Thoracic aorta (tissue), 2 donors: ENCODE measurements at places on chromosomes 12 and 14. TPM values are rescaled to one million over a fixed set of nuclear protein-coding genes. Genes with fewer than 3 reads are reported as not detected.

- no peaks in the 10 kb centered on the region for H3K36me3 ChIP-seq
- H3K4me3 ChIP-seq: no peak overlapping the region
- DNase-seq: no peak
- peaks cover 7% of the 10 kb centered on the region for H3K4me1 ChIP-seq
- no peaks in the 10 kb centered on the region for H3K27me3 ChIP-seq
- H3K27ac ChIP-seq: no peak overlapping the region
Observed at GRCh38 chr14:69101331-69101826, 51.5 kb downstream of the DCAF5 start.

- H3K4me1 ChIP-seq: no peaks in the 10 kb centered on the region
- no peaks in the 10 kb centered on the region for H3K27me3 ChIP-seq
- no peaks in the 10 kb centered on the region for H3K36me3 ChIP-seq
- H3K27ac ChIP-seq: no peak overlapping the region
- no peak for DNase-seq
- H3K4me3 ChIP-seq: no peak overlapping the region
Observed at GRCh38 chr12:69000540-69001243, 67.7 kb upstream of the CPM start.

GRCh38 chr12:83335748-83336147, 649.0 kb downstream of the TMTC2 start:
- H3K4me1 ChIP-seq: no peaks in the 10 kb centered on the region
- H3K4me3 ChIP-seq: no peak overlapping the region
- no peaks in the 10 kb centered on the region for H3K36me3 ChIP-seq
- DNase-seq: no peak
- H3K27ac ChIP-seq: no peak overlapping the region

Gene IL31
- not detected for total RNA-seq

DNA sequence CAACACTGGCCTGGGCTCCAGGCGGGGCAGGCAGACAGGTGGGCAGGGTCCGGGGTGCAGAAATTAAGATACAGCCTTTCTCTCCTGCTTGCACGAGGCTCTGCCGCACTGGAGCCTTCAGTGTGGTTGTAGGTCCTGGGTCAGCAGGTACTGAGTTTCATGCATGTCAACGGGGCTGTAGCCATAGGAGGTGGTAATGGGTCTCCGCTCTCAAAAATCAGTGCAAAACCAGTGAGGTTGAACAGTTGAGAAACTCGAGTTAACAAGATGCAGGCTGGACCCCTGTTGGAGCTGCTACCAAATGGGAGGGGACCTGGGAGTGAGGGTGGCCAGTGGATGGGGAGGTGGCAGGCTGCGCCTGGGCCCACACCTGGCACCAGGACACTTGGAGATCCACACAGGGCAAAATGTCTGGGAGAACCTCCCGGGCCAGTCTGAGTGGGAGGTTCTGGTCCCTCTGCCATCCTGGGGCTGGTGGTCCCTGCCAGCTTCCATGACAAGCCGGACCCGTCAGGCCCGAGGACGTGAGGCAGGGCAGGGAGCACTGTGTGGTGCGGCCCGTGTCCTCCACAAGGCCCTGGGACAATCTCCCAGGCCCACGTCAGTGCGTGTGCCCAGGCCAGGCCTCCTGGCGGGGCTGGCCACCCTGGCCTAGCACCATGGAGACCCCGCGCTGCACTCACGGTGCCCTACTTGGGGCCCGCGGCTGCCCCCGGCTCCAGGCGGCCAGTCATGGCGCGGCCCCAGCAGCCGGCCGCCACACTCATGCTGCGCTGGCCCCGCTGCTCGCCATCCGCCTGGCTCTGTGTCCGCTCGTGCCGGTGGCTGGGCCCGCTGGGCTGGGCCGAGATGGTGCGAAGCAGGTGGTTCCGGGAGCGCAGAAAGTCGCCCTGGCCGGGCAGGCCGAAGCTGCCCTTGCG, 5.1 kb downstream of the ARL6IP4 start:
- peaks cover 37% of the 10 kb centered on the region for H3K4me1 ChIP-seq
- H3K36me3 ChIP-seq: peaks cover 7% of the 10 kb centered on the region
- H3K27ac ChIP-seq: peak overlapping the region; percentile 82
- H3K27me3 ChIP-seq: no peaks in the 10 kb centered on the region
- no peak overlapping the region for H3K4me3 ChIP-seq

- no peaks in the 10 kb centered on the region for H3K36me3 ChIP-seq
- no peaks in the 10 kb centered on the region for H3K4me1 ChIP-seq
- no peak overlapping the region for H3K4me3 ChIP-seq
- no peak overlapping the region for H3K27ac ChIP-seq
- DNase-seq: no peak
- no peaks in the 10 kb centered on the region for H3K27me3 ChIP-seq
Observed at GRCh38 chr12:94240171-94240570, 91.8 kb downstream of the PLXNC1 start.

- peak overlapping the region; percentile 4 for H3K27ac ChIP-seq
- no peaks in the 10 kb centered on the region for H3K27me3 ChIP-seq
- no peaks in the 10 kb centered on the region for H3K36me3 ChIP-seq
Observed at GRCh38 chr12:15638231-15638630, 151.0 kb downstream of the EPS8 start.

DNA sequence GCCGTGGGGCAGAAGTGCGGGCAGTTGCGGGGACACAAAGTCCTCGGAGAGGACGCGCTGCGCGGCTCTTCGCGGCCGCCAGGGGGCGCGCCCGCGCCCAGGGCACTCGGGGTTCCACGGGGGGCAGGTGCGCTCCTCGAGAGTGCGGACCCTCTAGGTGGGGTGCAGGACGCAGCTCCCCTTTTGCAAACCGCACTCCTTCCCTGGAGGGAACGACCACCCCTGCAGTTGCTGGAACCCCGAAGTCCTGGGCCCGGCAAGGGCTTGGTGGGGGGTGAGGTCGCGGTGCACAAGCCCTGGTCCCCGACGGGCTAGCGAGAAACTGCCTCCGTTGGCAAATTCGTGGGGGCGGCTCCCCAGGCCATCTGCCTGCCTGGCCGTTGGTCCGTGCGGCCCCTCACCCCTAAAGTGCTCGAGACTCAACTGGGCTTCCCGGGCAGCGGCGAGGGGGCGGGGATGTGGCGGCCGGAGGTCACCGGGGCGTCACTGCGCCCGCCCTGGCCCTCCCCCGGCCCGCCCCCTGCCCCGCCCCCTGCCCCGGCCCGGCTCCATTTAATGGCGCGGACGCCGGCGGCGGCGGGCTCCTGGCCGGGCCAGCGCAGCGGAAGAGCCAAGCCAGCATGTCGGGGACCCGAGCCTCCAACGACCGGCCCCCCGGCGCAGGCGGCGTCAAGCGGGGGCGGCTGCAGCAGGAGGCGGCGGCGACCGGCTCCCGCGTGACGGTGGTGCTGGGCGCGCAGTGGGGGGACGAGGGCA, at the start of gene ADSS1:
TSS of gene ADSS1 (plus strand) at position 579 of the 756 bp plus-strand sequence. CDS start at position 621, 42 bp downstream.
- peaks cover 41% of the 10 kb centered on the region for H3K4me1 ChIP-seq
- H3K36me3 ChIP-seq: peaks cover 4% of the 10 kb centered on the region
- H3K27me3 ChIP-seq: no peaks in the 10 kb centered on the region
- H3K4me3 ChIP-seq: peak within 1 kb of the TSS; percentile 90

DNA sequence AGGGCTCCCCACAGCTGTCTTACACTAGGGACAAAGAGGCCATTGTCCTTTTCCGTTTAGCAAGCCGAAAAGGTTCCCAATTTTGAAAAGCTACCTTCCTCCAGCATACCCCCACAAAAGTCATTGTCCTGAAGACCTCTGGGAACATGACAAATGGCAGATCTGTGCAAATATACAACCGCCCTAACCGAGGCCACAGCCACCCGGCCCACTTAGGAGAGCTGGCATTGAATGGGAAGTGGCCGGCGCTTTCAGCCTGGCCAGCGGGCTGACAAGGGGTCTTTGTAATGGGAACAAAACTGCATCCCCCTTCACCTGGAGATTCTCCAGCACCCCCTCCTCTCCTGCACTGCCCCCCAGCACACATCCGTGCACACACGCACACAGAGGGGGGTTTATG, 48.1 kb upstream of the VASH1 start:
- no peaks in the 10 kb centered on the region for H3K4me1 ChIP-seq
- H3K27me3 ChIP-seq: no peaks in the 10 kb centered on the region
- H3K4me3 ChIP-seq: no peak overlapping the region
- no peaks in the 10 kb centered on the region for H3K36me3 ChIP-seq
- no peak overlapping the region for H3K27ac ChIP-seq

Gene GALC
- total RNA-seq: 24.0 TPM

Gene SDSL
- total RNA-seq: 3.5 TPM

DNA sequence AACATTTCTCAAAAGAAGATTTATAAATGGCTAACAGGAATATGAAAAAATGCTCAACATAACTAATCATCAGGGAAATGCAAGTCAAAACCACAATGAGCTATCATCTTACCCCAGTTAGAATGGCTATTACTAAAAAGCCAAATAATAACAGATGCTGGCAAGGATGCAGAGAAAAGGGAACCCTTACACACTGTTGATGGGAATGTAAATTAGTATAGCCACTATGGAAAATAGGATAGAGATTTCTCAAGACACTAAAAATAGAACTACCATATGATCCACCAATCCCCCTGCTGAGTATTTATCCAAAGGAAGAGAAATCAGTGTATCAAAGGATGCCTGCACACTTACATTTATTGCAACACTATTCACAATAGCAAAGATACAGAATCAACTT, 58.3 kb downstream of the GUCY2C start:
- H3K36me3 ChIP-seq: no peaks in the 10 kb centered on the region
- H3K27me3 ChIP-seq: no peaks in the 10 kb centered on the region
- no peak for DNase-seq
- H3K4me3 ChIP-seq: no peak overlapping the region
- peaks cover 24% of the 10 kb centered on the region for H3K4me1 ChIP-seq

DNA sequence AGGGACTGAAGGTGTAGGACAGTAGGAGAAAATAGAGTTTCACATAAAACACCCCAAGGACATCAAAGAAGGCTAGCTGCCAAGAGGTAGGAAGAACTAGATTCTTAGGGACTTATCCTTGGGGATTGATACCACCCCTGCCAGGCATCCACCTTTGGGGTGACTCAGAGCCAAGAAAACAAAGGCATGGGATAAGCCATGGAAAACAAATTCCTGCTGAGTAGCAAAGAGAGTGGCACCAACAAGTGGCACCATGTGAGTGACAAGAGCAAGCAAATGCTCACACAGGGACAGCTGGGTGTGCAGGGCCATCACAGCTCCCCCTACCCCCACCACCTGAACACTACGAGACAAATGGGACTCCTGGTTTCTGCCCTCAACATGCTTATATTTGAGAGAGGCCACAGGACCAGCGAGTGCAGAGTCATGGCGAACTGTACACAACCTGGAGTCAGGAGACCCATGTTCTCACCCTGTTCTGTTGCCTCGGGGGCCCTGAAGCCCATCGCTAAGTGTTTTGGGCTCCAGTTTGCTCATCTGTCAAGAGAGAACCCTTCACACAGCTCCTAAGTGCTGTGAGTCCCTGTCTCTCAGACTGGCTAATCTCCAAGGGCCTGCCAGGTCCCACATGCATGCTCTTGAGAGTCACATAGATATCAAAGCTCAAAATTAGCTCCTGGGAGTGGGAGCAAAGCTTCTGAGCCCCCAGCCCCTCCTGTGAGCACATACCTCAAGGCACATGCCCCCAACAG, 91.9 kb downstream of the DPF3 start:
- no peak overlapping the region for H3K4me3 ChIP-seq
- H3K36me3 ChIP-seq: no peaks in the 10 kb centered on the region
- peak overlapping the region; percentile 14 for H3K27ac ChIP-seq
- no peaks in the 10 kb centered on the region for H3K27me3 ChIP-seq
- peaks cover 31% of the 10 kb centered on the region for H3K4me1 ChIP-seq
- no peak for DNase-seq

DNA sequence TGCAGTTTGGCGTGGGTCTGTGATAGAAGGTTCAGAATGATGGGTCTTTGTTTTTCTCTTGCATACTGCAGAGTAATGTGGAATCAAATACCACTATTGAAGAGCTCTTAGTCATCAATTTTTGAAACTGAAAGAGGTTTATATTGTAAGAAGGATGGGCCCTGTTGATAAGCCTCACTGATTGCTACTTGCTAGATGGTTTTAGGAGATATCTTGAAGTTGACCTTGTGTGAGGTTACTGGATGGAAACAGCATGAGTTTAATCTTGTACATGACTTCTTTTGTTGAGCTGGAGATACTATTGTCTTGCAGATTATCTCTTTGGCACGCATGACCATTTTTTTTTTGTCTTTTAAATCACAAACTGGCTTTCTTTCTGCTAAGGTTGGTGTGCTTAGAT, 13.8 kb downstream of the BICD1 start:
- H3K36me3 ChIP-seq: no peaks in the 10 kb centered on the region
- no peak overlapping the region for H3K4me3 ChIP-seq
- H3K27me3 ChIP-seq: no peaks in the 10 kb centered on the region
- peaks cover 9% of the 10 kb centered on the region for H3K4me1 ChIP-seq

DNA sequence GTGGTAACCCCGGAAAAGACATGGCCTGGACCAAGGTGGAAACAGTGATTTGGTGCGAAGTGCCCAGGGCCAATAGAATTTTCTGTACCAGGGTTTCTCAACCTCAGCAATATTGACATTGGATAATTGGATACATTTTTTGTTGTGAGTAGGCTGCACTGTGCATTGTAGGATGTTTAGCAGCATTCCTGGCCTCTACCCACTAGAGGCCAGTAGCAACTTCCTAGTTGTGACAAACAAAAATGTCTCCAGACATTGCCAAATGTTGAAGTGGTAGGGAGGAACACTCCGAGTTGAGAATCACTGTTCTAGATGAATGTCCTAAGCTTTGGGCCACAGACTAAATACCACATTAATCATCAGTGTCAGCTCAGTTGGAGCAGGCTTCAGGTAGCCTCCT, 6.2 kb upstream of the CGRRF1 start:
- no peak overlapping the region for H3K4me3 ChIP-seq
- no peak overlapping the region for H3K27ac ChIP-seq
- H3K36me3 ChIP-seq: no peaks in the 10 kb centered on the region

Gene C14orf180
- 5.1 TPM for total RNA-seq

Gene HCAR1
- total RNA-seq: not detected

GRCh38 chr12:26853303-26854030, 20.5 kb upstream of the ITPR2 start:
- no peak overlapping the region for H3K4me3 ChIP-seq
- no peak overlapping the region for H3K27ac ChIP-seq
- DNase-seq: no peak
- H3K4me1 ChIP-seq: no peaks in the 10 kb centered on the region

GRCh38 chr14:52310541-52310940, 3.6 kb upstream of the PTGER2 start:
- H3K36me3 ChIP-seq: no peaks in the 10 kb centered on the region
- H3K27ac ChIP-seq: no peak overlapping the region
- no peaks in the 10 kb centered on the region for H3K4me1 ChIP-seq
- H3K4me3 ChIP-seq: no peak overlapping the region
- no peaks in the 10 kb centered on the region for H3K27me3 ChIP-seq

Gene PIGH
- total RNA-seq: 34.5 TPM

Gene KLRB1
- total RNA-seq: 1.6 TPM

GRCh38 chr14:51283402-51284085, 43.5 kb downstream of the TMX1 start:
- no peaks in the 10 kb centered on the region for H3K36me3 ChIP-seq
- no peak overlapping the region for H3K4me3 ChIP-seq
- DNase-seq: no peak
- no peaks in the 10 kb centered on the region for H3K27me3 ChIP-seq

- H3K27me3 ChIP-seq: no peaks in the 10 kb centered on the region
- H3K4me1 ChIP-seq: no peaks in the 10 kb centered on the region
- no peaks in the 10 kb centered on the region for H3K36me3 ChIP-seq
- no peak for DNase-seq
Observed at GRCh38 chr12:132474237-132474741, 15.7 kb upstream of the FBRSL1 start.
